HFFc6 (cell line): ENCODE measurements at places on chromosomes 7 and 10.

DNA sequence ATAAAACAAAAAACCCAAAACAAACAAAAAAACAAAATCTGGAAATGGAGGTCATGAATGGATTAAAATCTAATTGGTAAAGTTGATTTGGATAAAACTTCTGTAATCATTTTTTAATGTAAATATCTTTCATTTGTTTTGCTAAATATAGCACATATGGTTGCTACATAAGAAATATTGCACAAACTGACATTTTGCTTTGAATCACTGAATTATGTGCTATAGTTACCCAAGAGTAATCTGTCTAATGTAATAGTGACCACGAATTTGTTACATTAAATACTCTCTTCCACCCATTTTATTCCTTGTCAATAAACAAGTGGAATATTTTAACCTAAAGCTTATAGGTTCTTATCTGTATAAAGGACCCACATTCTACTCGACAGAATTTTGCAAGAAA lies 6.2 kb downstream of the CFAP58 start:
- no peak for DNase-seq

GRCh38 chr7:86790383-86790782 lies 146.7 kb downstream of the GRM3 start:
- DNase-seq: no peak

DNA sequence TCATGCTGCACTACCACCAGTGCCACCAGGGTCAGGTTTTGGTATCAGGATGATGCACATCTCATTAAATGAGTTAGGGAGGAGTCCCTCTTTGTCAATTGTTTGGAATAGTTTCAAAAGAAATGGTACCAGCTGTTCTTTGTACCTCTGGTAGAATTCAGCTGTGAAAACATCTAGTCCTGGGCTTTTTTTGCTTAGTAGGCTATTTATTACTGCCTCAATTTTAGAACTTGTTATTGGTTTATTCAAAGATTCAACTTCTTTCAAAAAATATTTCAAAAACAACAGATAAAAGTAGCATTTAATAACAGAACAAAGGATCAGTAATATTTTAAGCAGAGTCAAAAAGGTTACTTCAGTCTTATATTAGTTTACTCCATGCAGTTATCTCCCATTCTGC lies 6.4 kb upstream of the ZNF716 start:
- no peak for DNase-seq

GRCh38 chr10:101215397-101216206 lies 13.7 kb downstream of the LBX1 start:
- no peak for DNase-seq

DNA sequence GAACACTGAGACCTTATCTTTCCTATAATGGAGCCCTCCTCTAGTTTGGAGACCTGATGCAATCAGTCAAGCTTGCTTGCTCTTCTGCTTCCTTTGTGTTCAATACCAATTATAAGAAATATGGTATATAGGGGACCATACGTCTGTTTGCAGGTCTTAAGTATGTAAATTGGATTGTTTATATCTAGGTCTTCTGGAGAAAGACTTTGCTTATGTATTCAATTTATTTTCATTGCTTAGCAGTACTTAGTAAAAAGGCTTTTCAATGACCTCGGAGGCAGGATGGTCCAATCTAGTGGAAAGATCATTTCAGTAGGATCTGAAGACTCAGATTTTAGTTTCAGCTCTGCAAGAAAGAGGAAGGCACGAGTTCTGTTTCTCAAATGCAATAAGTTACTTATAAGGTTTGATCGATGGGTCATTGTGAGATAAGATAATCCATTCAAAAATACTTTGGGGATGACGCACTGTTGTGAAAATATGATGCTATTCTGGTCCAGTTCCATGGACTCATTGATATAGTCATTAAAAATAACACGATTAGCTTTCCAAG lies 571.6 kb downstream of the SH2D4B start:
- no peak for DNase-seq

DNA sequence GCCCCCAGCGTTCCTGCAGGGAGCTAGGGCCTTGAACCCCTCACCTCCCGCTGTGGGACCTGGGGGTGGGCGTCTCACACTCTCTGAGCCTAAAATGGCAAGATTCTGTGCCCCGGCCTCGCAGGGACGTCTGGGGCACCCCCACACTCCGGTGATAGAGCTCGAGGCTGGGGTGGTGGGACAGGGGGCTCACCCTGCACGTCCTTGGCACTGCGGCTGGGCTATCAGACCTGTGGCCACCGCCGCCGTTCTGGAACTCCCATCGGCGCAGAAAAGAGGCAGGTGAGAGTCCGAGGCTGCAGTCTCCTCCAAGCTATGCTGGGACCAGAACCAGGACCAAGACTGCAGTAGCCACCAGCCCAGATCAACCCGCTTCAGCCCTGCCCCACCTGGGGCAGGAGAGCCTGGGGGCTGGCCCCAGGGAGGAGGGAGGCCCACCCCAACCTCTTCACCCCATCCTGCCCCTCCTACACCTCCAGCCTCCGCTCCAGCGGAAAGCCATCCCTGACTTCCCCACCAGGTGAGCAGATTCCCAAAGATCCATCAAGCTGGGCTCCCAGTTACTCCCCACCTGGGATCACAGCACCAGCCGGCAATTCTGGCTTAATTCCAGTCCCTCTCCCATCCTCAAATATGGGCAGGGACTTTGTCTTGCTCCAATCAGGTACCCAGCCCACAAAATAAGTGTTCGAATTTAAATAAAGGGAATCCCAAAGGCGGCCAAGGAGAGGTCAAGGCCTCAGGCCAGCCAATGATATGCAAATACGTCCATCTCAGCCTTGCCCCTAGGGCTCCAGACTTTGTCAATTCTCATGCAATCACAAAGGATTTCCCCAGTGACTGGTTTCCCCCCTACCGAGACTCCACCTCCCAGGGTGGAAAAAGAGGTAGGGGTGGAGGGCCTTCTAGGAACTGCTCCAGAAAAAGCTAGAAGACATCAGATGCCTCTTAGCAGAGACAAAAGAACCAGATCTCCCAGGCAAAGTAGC lies 16.4 kb downstream of the TNRC18 start:
- no peak for DNase-seq

GRCh38 chr7:52211930-52212329 lies 823.5 kb upstream of the POM121L12 start:
- no peak for DNase-seq

DNA sequence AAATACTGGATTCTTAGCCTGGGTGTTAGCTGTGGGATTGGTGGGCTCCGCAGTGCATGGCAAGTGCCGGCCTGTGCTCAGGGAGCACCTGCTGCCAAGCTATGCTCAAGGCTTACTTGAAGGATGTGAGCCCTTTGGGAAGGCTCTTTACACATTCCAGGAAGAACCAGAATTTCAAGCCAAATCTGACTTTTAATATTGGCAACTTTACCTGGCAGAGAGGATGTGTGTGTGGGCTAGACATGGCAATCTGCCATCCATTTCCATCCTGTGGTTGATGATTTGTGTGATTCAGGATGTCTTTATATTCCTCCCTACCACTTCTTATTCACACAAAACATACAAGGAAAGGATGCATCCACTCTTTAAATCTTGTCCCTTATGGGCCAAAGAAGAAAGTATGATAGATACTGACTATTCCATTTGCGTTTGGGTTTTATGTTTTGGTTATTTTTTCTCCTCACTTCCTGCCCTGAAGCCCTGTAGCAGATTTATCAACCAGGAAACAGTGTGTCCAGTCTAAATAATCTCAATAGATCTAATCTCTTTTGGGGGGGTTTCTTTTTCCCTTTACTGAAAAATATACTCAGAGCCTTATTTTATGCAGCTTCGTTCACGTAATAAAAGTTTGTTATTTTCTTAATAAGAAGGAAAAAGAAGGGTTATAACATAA lies 247.1 kb downstream of the COBL start:
- no peak for DNase-seq

- DNase-seq: peak; percentile 39
These were observed 134.3 kb downstream of the GRK5 start for GRCh38 chr10:119341459-119342301.

- DNase-seq: no peak
These were observed 370.2 kb downstream of the GATA3 start for GRCh38 chr10:8424555-8425211.

GRCh38 chr7:142380069-142380468 lies 122.2 kb upstream of the PRSS58 start:
- DNase-seq: no peak

- no peak for DNase-seq
These were observed 45.4 kb downstream of the ASB13 start for GRCh38 chr10:5620966-5621365.

GRCh38 chr10:8581521-8582225 lies 527.2 kb downstream of the GATA3 start:
- DNase-seq: no peak

DNA sequence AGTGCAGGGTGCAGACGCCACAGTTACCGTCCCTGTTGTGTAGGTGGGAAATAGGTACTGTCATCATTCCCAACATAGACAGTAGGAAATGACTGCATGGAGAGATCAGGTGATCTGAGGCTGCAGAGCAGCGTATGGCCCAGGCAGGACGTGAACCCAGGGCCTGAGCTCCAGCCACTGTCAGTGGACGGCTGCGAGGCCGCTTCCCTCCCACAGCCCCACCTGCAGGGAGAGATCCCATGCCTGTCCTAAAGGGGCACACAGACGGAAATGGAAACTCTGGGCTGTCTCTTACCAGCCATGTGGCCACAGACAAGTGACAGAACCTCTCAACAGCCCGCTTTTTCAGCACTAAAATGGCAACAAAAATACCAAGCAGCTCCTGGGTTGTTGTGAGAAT lies 44.5 kb upstream of the MNX1 start:
- no peak for DNase-seq

DNA sequence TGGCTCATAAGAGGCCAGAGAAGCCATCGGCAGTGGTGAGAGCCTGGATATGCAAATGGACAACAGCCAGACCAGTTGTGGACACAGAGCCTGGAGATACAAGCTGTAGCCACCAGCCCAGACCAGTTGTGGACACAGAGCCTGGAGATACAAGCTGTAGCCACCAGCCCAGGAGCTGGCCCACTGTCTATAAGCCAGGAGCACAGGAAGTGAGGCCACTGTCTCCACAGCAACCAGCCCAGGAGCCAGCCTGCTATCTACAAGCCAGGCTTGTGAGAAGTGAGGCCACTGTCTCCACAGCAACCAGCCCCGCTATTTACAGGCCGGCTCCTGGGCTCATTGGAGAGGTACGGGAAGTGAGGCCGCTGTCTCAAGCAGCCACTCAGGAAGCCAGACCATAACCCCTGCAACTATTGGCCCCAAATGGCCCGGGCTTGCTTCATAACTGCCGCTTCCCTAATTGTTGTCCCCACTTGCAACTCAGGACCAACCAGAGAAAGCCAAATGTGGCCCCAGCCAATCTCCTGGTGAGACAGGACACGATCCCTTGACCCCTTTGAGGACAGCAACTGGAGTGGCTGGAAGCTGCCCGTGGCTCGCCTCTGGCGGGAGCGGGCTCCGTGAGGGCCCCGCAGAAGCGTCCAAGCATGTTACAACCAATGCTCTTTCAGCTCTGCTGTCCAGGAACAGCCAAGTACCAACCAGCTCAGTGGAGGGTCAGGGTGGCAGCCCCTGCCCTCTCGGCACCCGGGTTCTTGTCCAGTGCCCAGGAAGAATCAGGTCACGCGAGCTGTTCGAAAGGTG lies 44.1 kb upstream of the CNPY1 start:
- DNase-seq: peak; percentile 52

- no peak for DNase-seq
These were observed 140.5 kb downstream of the LRRC4 start for GRCh38 chr7:127890726-127891125.

DNA sequence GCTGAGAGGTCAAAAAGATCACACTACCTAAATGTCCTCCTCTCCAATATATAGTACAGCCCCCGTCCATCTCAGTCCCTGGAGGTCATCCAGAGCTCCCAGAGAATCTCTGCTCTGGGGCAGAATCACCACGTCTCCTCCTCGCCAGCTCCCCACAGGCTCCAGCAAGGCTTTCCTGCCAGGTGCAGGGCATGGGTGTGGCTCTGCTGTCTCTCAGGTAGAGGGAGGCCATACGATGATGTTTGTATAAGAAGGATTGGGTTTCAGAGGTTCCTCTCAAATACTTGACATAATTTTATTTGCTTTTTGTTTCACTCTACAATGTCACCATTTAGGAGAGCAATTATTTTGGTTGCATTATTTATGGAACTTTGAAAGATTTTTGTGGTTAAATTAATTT lies 98.3 kb upstream of the PRSS58 start:
- no peak for DNase-seq

GRCh38 chr7:106335814-106336213 lies 51.0 kb upstream of the NAMPT start:
- DNase-seq: no peak

- no peak for DNase-seq
These were observed 104.7 kb upstream of the CHST15 start for GRCh38 chr10:124198125-124198501.

DNA sequence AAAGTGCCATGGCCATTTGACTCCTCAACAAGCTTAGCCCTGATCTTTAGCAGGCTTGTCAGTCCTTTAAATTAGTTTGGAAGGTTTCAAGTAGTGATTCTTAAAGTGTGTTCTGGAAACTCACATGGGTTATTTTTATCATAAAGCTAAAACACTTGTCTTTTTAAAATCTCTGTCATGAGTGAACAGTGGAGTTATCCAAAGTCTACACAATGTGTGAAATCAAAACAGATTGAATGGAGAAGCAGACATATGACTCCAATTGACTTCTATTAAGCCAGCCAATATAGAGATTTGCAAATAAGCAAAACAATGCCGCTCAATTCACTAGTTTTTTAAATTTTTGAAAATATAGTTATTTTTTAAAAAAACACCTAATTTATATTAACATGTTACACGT lies 53.3 kb upstream of the SORCS3 start:
- no peak for DNase-seq

- no peak for DNase-seq
These were observed 62.0 kb upstream of the SCIN start for GRCh38 chr7:12508554-12508953.

GRCh38 chr10:72794260-72794659 lies 99.3 kb upstream of the OIT3 start:
- no peak for DNase-seq

- DNase-seq: no peak
These were observed 39.4 kb upstream of the SH2D4B start for GRCh38 chr10:80498078-80498832.

GRCh38 chr7:31111109-31111451 lies 59.0 kb downstream of the ADCYAP1R1 start:
- no peak for DNase-seq
